CD4-positive, CD25-positive, alpha-beta regulatory T cell (primary cell): ENCODE measurements at places on chromosomes 5 and 9. TPM values are rescaled to one million over a fixed set of nuclear protein-coding genes. Genes with fewer than 3 reads are reported as not detected.

DNA sequence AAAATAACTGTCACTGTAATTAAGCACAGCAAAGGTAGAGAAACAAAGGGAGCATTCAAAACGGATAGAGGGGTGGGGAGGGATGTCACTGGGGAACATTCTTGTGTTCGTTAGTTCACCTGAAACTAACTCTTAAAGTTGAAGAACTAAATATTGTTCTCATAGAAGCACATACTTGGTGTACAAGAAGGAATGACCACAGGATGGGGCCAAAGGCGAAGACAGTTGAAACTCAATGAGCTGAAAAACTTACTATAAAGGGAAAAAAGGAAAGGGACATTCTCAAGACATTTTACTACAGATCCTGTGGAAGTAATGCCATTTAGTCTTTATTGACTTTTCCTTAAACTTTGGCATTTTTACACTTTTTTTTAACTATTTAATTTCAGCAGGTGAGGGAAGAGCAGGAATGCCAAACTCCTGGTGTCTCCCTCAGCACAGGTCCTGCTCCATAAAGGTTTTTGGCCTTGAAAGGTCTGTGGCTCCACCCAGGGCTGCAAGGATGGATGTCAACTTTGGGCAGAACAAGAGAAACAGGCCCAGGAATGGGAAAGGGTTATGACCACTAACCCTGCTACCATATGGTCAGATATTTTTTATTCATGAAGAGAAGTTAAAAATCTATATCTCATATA, 197.6 kb upstream of the RASA1 start:
- no peaks in the 10 kb centered on the region for H3K27me3 ChIP-seq
- peaks cover 9% of the 10 kb centered on the region for H3K4me1 ChIP-seq
- H3K4me3 ChIP-seq = no peak overlapping the region
- DNase-seq = no peak
- H3K27ac ChIP-seq = no peak overlapping the region

Gene RGS14
- 93.3 TPM for total RNA-seq

GRCh38 chr9:135087489-135087792, at the start of gene OLFM1:
TSS of gene OLFM1 (plus strand) at chr9:135087668. CDS start at chr9:135087990, 322 bp downstream.
- no peaks in the 10 kb centered on the region for H3K27me3 ChIP-seq
- no peak within 1 kb of the TSS for H3K4me3 ChIP-seq
- no peaks in the 10 kb centered on the region for H3K4me1 ChIP-seq
- DNase-seq = peak; percentile 35
- no peaks in the 10 kb centered on the region for H3K36me3 ChIP-seq

- H3K4me1 ChIP-seq = no peaks in the 10 kb centered on the region
- no peak overlapping the region for H3K27ac ChIP-seq
- H3K36me3 ChIP-seq = peaks cover 15% of the 10 kb centered on the region
- no peaks in the 10 kb centered on the region for H3K27me3 ChIP-seq
These were observed 69.2 kb downstream of the ANXA2R start for GRCh38 chr5:42970636-42971559.

DNA sequence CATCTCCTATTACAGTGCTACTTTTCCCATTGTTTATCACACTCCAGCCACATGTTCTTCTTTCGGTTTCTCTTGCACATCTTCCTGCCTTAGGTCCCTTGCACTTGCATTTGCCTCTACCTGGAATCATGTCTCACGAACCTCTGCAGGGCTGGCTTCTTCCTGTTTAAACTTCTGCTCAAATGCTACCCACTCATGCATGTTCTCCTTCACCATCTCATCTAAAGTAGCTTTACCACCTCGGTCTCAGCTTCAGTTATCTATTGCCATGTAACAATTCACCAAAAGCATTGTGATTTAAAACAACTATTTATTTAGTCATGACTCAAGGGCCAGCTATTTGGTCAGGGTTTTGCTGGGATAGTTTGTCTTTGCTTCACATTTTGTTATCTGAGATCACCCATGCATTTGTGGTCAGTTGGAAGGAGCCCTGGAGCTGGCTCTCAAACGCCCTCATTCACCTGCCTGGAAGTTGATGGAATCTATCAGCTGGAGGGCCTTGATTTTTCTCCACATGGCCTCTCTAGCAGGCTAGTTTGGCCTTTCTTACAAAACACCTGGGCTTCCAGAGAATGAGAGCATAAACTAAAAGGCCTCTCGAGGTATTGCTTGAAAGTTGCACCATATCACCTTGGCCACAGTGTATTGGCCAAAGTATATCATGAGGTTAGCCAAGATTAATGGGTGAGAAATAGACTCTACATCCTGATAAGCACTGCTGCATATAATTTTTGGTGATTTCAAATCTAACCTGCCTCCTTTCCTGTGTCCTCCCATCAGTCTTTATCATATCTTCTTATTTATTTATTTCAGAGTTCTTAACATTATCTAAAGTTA, 21.4 kb downstream of the SPINK1 start:
- H3K27me3 ChIP-seq = no peaks in the 10 kb centered on the region
- no peak overlapping the region for H3K4me3 ChIP-seq
- H3K27ac ChIP-seq = no peak overlapping the region
- no peaks in the 10 kb centered on the region for H3K36me3 ChIP-seq
- no peak for DNase-seq

DNA sequence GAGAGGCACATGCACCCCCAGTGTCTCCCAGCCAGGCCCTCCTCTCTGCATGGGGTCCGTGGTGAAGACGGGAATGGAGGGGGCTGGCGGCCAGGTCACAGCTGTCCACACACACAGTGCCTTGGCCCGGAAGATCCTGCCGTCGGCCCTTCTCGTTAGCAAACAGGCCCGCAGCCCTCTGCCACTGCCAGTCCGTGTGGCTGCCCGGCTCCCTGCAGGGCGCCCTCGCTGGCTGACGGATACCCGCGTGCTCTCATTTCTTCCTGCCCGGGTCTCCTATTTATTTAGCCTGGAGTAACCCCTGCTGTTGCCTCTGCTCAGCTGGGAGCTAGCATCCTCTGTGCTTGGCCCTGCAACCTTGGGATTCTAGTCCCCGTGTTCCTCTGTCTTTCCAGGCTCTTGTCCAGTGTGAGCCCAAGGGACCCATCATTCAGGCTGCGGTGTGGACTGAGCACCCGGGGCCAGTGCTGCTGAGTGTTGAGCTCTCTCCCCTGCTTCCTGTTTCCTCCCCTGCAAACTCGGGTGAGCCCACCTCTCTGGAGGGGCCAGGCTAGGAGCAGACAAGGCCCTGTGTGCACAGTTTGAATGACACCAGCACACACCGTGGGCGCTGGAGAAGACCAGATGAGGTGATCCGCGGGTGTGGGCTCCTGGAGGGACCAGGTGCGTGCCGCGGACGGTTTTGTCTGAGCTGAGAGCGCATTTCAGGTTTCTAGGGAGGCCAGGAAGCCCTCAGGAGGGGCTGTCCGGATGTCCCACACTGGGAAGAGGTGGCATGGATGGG, 14.6 kb upstream of the RNU6ATAC start:
- peaks cover 8% of the 10 kb centered on the region for H3K4me1 ChIP-seq
- no peak overlapping the region for H3K27ac ChIP-seq
- no peaks in the 10 kb centered on the region for H3K27me3 ChIP-seq
- no peak for DNase-seq
- H3K36me3 ChIP-seq = no peaks in the 10 kb centered on the region
- H3K4me3 ChIP-seq = no peak overlapping the region

DNA sequence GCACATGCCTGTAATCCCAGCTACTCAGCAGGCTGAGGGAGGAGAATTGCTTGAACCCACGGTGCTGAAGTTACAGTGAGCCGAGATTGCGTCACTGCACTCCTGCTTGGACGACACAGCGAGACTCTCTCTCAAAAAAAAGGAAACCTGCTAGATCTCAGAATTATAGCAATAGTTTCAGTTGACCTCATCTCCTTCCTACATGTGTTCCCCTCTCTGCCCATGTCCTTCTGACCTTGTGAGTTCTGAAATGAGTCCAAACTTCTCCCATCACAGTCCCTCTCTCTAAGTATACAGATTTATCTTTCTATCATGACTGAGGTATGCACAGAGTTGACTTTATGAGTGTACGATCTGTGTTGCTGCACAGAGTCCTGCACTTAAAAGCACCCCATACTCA, 44.6 kb upstream of the SHOC1 start:
- no peak for DNase-seq
- H3K4me1 ChIP-seq = no peaks in the 10 kb centered on the region
- H3K27me3 ChIP-seq = peaks cover 2% of the 10 kb centered on the region
- no peak overlapping the region for H3K27ac ChIP-seq

DNA sequence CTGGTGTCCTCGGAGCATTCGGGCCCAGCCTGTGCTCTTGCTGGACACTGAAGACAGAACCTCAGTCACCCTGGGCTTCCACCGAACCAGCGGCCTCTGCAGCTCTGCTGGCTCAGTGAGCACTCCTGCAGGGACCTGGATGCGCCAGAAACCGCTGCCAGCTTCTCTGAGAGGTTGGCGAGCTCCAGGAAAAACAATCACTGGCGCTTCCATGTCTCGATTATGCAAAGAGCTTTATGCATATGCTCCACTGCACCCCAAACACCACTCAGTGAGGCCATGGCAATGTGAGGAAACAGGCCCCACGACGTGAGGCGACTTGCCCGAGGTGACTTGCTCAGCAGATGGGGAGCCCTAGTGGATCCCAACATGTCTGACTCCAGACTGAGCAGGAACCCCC, 11.0 kb downstream of the PRDM12 start:
- no peak overlapping the region for H3K4me3 ChIP-seq
- no peak for DNase-seq
- no peaks in the 10 kb centered on the region for H3K36me3 ChIP-seq
- no peaks in the 10 kb centered on the region for H3K27me3 ChIP-seq
- H3K4me1 ChIP-seq = no peaks in the 10 kb centered on the region
- H3K27ac ChIP-seq = no peak overlapping the region

- H3K4me3 ChIP-seq = no peak overlapping the region
- no peaks in the 10 kb centered on the region for H3K36me3 ChIP-seq
- H3K27me3 ChIP-seq = no peaks in the 10 kb centered on the region
- no peak overlapping the region for H3K27ac ChIP-seq
- no peak for DNase-seq
These were observed 265.2 kb downstream of the GADD45G start for GRCh38 chr9:89869793-89870580.

Gene SLC4A9
- total RNA-seq = not detected

- H3K27ac ChIP-seq = no peak overlapping the region
- H3K36me3 ChIP-seq = peaks cover 13% of the 10 kb centered on the region
- no peaks in the 10 kb centered on the region for H3K4me1 ChIP-seq
- H3K27me3 ChIP-seq = no peaks in the 10 kb centered on the region
These were observed 42.4 kb downstream of the CWC27 start for GRCh38 chr5:64811050-64811640.

Gene FCN1
- not detected for total RNA-seq

DNA sequence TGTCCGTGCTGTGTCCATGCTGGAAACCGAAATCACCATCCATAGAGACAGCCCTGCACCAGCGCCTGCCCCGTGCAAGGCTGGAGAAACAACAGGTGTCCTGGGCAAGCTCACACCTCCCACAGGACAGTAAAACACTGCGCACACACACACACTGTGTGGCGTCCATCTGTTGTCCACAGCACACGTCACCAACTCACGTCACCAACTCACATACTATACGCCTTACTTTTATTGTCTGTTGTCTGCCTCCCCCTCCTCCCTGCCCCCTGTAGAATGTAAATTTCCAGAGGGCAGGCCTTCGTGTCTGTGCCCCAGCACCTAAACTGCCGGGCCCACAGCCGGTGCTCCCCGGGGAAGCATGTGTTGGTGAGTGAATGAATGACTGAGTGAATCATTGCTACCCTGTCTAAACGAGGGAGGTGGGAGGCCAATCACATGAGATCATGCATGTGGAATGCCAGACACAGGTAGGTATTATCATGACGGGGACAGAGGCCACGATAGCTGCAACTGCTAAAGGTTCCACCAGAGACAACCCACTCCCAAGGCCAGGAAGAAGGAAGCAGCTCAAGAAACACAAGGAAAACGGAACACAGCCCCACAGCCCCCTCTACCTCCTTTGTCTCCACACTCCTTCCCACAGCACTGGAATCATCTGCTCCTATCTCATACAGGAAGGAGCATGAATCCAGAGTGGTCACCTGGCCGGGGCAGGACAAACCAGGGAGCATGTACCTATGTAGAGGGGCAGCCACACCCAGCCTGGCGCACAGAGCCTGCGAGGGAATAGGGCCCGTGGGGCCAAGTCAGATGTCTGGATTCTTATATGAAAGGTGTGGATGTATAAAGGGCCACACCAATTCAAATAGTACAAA, 41.9 kb downstream of the STK10 start:
- peaks cover 78% of the 10 kb centered on the region for H3K4me1 ChIP-seq
- no peak overlapping the region for H3K4me3 ChIP-seq
- DNase-seq = no peak
- peaks cover 66% of the 10 kb centered on the region for H3K36me3 ChIP-seq
- H3K27ac ChIP-seq = peak overlapping the region; percentile 42
- H3K27me3 ChIP-seq = no peaks in the 10 kb centered on the region

Gene ATP10B
- not detected for total RNA-seq

GRCh38 chr5:68396722-68397121, 181.2 kb downstream of the PIK3R1 start:
- no peak overlapping the region for H3K4me3 ChIP-seq
- H3K4me1 ChIP-seq = no peaks in the 10 kb centered on the region
- no peak for DNase-seq
- no peak overlapping the region for H3K27ac ChIP-seq
- no peaks in the 10 kb centered on the region for H3K36me3 ChIP-seq

- no peaks in the 10 kb centered on the region for H3K27me3 ChIP-seq
- H3K27ac ChIP-seq = no peak overlapping the region
- no peak overlapping the region for H3K4me3 ChIP-seq
These were observed 6.5 kb downstream of the SPAAR start for GRCh38 chr9:35915681-35916294.

DNA sequence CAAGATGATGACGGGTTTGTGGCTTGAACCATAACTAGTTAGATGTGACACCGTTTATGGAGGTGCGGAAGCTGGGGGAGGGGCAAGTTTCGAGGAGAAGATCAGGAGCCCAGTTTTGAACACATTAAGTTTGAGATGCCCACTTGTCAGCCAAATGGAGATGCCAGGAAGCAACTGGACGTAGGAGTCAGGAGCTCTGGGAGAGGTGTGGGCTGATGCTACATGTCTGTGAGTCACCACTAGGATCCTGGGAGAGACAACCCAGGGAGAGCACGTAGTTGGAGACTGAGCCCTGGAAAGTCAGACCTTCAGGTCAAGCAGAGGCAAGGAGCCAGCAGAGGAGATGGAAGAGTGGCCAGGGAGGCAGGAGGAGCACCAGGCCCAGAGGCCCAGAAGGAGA, 48.8 kb upstream of the SLC25A51 start:
- no peak for DNase-seq
- H3K27ac ChIP-seq = no peak overlapping the region
- H3K4me1 ChIP-seq = peaks cover 4% of the 10 kb centered on the region

DNA sequence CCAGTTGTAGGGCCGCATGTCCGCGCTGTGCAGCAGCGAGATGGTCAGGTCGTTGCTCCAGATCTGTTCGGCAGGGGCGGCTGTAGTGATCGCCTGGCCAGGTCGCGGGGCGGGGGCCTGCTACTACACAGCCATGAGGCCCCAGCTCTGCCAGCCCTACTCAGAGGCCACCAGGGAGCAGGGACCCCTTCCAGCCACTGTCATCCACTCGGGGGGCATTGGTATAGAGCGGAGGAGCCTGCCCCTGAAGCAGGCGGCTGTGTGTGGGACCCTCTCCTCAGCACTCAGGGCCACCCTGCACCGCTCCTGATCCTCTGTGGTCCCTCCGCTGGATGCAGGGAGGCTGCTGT, 1.7 kb downstream of the FBXW5 start:
- H3K4me1 ChIP-seq = peaks cover 23% of the 10 kb centered on the region
- H3K27ac ChIP-seq = no peak overlapping the region
- H3K36me3 ChIP-seq = peaks cover 30% of the 10 kb centered on the region
- no peak overlapping the region for H3K4me3 ChIP-seq
- no peak for DNase-seq

Gene SMIM33
- total RNA-seq = 0.54 TPM
